ENCODE measurements at places on chromosomes 3 and 15.

- H3K27me3 ChIP-seq: no peaks in the 10 kb centered on the region
- peak; percentile 60 for DNase-seq
- H3K27ac ChIP-seq: peak overlapping the region; percentile 45
- no peaks in the 10 kb centered on the region for H3K36me3 ChIP-seq
Measured at GRCh38 chr15:75140080-75140879, 61.4 kb upstream of the C15orf39 start.

DNA sequence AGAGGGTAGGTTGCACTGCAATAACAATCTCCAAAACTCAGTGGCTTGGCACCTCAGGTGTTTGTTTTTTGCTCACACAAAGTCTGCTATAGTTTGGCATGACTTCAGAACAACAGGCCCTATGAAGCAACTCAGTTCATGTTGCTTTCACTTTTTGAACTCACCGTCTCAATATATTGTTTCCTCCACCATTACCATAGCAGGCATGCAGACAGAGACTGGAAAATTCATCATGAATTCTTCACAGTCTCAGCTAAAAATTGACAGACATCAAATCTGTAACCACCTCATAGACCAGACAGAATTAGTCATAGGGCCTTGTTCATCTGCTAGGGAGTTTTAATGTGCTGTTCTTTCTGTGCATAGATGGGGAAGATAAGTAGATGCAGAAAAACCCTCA is 161.4 kb upstream of the POU1F1 start:
- no peak overlapping the region for H3K4me3 ChIP-seq
- H3K4me1 ChIP-seq: no peaks in the 10 kb centered on the region
- H3K27me3 ChIP-seq: no peaks in the 10 kb centered on the region

DNA sequence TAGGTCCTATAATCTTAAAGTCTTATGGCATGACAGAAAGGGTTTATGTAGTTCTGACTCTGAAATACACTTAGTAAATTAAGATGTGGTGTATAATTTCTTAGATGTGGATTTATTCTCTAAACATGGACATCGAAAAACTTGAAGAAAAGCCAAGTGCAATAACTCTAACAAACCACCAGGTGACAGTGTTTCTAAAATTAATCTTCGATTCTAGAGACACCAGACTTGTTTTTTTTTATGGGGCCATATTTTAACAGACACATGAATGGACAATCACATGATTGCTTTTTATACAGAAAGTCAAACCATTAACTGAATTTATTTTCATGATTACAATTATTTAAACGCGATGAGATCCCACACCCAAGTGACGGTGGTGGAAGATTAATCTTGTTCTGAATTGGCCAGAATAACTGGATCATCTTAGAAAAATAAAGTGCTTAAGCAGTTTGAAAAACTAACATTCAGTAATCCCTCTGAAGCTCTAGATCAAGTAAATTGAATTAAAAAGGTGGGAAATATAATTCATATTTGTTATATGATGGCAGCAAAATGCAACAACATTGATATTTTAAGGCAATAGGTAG is 305.1 kb downstream of the LSAMP start:
- no peaks in the 10 kb centered on the region for H3K36me3 ChIP-seq
- H3K4me1 ChIP-seq: peaks cover 2% of the 10 kb centered on the region
- no peaks in the 10 kb centered on the region for H3K27me3 ChIP-seq

GRCh38 chr15:68614286-68615035 is 35.7 kb downstream of the CORO2B start:
- H3K27ac ChIP-seq: peak overlapping the region; percentile 55
- no peak overlapping the region for H3K4me3 ChIP-seq
- no peaks in the 10 kb centered on the region for H3K36me3 ChIP-seq
- H3K27me3 ChIP-seq: no peaks in the 10 kb centered on the region

DNA sequence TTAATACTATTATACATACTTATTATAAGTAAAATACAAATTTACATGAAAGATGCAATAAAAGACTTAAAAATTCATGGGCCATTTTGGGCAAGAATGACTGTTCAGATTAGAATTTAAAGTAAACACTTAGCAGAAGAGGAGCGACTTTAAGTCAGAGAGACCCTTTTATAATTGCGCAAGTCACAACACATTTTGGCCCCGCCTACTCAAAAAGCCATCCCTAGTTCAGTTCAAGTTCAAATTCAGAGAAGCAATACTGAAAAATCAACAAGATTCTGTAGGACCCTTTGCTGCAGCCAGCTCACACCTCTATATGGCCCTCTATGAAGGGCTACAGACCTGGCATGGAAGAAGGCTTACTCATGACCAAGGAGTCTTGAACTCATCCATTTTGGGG is 64.6 kb downstream of the PEAK1 start:
- no peak overlapping the region for H3K27ac ChIP-seq
- DNase-seq: no peak
- no peaks in the 10 kb centered on the region for H3K36me3 ChIP-seq
- H3K27me3 ChIP-seq: no peaks in the 10 kb centered on the region
